MM.1S (cell line): ENCODE measurements at places on chromosomes 2 and 18.
A peak's percentile ranks its signal among the peaks of the same experiment; 100 is the strongest.

GRCh38 chr18:62279561-62279960, 45.5 kb upstream of the TNFRSF11A start:
- DNase-seq: no peak

- DNase-seq: no peak
Observed at GRCh38 chr2:35938838-35939237, 416.7 kb upstream of the CRIM1 start.

- no peak for DNase-seq
Observed at GRCh38 chr2:174729797-174730697, 34.2 kb downstream of the CHRNA1 start.

- no peak for DNase-seq
Observed at GRCh38 chr18:44723411-44723810, 42.7 kb downstream of the SETBP1 start.

DNA sequence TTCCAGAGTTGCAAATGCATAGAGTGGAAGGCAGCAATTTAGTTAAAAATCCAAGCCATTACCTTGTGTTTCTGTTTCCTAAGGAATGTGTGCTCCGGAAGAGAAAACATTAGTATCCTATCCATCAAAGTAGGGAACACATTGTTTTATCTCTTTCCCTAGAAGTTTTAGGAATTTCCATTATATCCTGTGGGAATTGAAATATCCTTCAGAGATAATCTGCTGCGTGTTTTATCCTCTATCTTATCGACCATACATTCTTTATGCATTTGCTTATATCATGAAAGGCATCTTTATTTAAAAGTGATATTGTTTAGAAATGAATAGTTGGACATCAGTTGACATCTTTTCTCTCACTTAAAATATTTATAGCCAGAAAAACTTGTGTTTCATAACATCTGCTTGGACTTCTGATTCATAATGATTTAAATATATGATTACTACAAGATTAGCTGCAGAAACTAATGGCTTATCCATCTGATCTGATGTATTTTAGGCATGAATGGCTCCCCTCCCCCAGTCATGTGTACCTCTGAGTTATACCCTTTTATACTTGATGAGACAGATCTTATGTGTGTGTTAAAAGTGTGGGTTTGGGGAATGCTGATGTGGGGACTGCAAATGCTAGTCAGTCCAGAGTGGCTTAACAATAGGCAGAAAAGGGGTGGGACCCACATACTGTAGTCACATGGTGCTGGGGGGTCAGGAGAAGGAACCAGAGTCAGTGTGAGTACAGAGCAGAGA, 136.2 kb upstream of the ARHGAP28 start:
- DNase-seq: no peak

DNA sequence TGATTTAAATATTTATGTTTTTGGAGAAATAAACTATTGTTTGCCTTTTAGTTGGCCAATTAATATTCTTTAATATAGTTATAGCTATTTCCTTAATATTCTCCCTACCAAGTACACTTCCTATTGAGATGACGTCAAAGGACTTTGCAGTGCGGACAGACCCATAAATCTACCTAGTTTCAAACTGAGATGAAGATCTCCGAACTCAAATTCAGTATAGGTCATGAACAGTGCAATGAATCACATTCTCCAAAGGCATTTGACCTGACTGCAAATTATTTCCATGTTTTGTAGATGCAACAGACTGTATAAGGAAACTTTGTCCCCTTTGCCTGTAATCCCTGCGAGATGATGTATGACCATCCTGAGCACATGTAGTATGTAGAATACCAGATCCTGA, 342.6 kb upstream of the FIGN start:
- no peak for DNase-seq

- DNase-seq: no peak
Observed at GRCh38 chr2:78676921-78677696, 348.4 kb upstream of the REG3G start.

- no peak for DNase-seq
Observed at GRCh38 chr2:241910604-241911520, 41.3 kb downstream of the RTP5 start.

- no peak for DNase-seq
Observed at GRCh38 chr2:216634370-216635148, 1.3 kb downstream of the IGFBP2 start.

DNA sequence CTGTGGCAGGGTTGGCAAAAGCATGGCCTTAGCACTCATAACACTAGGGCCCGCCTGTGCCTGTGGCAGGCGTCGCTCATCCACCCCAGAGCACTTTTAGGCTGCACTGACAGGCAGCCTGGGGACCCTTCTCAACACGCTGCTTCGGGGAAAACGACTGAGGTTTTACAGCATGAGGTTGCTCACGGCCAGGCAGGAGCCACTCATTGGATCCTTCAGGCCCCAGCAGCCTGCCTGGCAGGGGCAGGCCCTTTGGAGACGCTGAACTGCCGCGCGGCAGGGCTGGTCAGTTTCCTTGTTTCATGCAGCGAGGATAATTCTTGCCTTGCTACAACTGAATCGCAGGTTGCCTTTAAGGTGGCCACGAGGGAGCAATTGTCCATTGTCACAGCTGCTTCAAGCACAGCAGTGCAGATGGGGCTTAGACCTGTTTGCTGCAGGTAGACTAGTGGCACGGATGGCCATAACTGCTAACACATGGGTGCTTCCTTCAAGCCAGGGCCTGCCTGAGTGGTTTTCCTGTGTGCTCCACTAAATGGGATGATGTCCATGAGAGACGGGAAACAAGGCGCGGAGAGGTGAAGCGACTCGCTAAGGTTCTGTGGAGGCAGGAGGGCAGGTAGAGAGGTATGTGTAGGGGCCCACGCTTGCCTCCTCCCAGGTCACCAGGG, 49.9 kb upstream of the HS6ST1 start:
- no peak for DNase-seq

GRCh38 chr2:118669654-118670053, 177.8 kb downstream of the EN1 start:
- no peak for DNase-seq

DNA sequence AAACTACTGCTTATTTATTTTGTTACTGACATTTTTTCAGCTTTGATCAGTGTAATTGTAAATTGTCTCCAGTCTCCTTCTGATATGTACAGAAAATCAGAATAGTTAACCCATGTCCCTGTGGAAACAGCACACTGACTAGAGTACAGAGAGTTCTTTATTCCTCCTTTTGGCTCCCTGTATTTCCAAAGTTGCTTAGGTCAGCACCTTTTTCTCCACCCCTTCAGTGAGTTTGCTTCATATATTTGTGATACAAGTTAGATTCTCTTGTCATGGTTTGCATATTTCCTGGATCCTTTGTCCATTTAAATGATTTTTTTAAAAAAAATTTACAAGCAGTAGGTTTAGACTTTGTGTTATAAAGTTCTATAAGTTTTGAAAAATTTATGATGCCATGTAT, 2051.1 kb upstream of the LRRTM1 start:
- no peak for DNase-seq

- DNase-seq: no peak
Observed at GRCh38 chr18:74797577-74798151, 200.0 kb downstream of the ZNF407 start.

DNA sequence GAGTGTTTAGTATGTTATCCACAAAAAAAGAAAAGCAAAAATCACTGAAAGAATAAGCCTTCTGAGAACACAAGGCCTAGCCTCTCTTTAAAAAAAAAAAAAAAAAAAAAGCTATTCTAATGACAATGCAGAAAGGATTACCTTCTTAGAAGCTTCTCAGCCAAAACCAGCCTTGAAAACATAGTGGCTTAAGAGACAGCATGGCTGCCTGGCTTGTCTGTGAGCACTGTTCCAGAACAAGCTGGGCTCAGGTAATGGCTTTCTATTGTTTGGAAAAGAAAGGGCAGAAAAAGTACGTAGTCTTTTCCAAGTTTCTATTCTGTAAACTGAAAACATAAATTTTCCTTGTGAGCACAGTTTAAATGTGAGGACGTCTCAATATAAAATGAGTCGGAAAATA, 119.5 kb downstream of the MAP3K20 start:
- no peak for DNase-seq

DNA sequence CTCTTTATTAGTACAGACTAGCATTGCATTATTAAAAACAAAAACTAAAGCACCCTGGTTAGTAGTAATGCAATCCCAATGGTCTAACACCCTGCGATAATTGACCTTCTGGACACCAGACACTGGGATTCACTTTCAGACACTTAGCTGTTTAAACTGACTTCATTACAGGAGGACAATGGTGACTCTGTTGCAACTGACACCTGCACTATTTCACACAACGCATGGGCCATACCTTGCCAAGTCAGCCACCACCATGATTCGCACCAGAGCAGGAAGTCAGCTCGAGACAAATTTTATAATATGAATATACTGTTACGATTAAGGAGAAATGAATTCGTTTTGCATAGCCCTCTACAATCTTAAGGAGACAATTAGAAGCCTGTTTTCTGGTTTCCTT, 150.7 kb downstream of the MEIS1 start:
- DNase-seq: no peak

DNA sequence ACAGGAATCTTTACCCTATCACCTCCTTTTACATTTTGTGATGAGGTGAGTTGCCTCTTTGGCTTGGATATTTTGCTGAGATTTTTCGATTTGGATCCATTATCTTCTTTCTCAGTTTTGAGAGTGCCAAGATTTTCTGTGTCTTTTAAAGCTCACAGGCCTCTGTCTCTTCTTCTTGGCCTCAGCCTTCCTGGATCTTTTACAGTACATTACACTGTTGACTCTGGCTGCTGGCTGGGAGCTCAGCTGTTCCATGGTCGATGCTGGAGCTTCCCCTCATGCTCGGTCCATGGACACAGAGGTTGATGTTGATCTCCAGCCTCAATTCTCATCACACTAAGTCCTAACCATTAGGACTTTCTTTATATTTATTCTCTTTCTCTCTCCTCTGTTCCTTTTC, 332.8 kb upstream of the UBE2E3 start:
- DNase-seq: no peak

DNA sequence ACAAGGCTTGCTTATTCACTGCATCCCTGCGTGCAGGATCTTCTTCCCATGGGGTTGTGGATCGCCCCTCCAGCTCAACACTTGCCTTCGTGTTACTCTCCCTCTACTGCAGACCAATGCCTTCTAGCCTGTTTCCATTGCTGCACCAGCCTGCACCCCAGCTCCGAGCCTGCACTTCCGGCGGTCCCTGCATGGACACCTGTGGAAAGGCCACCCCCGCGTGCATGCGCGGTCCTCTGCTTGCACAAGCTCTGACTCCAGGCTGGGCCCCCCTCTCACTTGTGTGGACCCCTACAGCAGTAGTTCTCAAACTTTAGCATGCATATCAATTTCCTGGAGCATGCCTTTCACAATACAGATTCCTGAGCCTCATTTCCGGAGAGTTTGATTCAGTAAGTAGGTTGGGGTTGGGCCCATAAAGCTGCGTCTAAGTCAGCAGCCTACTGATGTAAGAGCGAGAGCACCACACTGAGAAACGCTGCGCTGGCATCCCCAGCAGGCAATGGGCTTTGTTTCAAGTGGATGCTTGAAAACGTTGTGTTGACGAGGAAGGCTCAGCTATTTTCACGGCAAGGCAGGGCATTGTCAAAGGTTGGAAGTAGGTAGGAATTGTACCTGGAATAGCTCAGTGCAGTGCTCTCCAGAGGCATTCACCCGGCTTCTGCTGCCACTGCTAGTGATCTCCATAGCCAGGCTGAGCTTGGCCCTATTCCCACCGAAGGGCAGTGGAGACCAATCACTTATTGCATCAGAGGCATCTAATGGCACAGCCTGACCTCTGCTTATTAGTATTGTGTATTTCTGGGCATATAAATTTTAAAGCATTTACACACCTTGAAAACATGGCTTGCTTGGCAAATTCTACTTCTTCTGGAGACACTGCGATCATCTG, 32.6 kb downstream of the CREG2 start:
- no peak for DNase-seq

DNA sequence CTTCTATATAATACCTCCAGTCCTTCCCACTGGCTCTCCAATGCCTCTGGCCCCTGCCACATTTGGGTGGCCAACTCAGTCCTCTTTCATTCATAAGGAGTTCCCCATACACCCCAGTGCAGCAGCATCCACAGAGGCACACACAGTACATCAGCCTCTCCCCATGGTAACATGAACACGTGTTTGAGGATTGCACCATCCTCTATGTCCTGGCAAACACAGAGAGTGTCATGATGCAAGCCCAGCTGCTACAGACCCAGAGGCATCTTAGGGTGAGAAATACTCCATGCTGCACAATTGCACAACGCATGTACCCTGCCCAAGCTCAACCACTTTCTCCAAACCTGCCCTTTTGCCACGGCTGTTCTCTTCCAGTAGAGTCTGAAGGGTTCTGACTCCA, 11.5 kb downstream of the IGFBP5 start:
- DNase-seq: no peak

DNA sequence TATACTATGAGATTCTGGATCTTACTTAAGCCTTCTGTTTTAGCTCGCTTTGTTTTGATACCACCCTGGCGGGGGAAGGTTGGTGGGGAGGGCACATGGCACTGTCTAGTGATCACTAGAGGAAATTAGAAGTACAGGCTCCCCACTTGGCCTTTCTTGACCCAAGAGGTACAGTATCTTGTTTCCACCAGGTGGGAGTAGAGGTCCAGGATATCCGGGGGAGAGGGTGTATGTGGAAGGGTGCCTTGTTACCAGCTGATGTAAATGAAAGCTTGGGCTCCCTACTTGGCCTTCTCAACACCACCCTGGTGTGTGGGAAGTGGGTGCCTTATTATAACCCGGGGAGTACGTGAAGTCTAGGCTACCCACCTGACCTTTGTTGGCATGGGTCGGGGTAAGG, 7.5 kb downstream of the GALNT1 start:
- DNase-seq: no peak

GRCh38 chr2:216485745-216486144, 12.9 kb upstream of the RPL37A start:
- no peak for DNase-seq

- DNase-seq: no peak
Observed at GRCh38 chr2:23041443-23041842, 343.5 kb upstream of the KLHL29 start.

DNA sequence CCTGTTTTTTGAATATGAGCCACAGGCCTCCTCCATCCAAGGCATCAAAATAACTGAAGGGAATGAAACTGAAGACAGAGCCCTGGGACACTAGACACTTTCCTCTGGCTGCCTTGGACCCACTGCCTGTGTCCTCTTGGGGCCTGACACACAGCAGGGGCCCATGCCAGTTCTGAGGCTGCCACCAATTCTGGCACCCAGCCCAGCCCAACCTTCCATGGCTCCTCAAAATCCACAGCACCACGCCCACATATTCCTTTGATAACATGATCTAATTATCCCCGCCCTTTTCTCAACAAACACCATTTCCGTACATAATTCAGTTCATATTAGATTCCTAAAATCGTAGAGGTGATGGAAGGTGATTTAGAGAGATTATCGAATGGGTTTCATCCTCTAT, 64.2 kb downstream of the EMX1 start:
- no peak for DNase-seq

DNA sequence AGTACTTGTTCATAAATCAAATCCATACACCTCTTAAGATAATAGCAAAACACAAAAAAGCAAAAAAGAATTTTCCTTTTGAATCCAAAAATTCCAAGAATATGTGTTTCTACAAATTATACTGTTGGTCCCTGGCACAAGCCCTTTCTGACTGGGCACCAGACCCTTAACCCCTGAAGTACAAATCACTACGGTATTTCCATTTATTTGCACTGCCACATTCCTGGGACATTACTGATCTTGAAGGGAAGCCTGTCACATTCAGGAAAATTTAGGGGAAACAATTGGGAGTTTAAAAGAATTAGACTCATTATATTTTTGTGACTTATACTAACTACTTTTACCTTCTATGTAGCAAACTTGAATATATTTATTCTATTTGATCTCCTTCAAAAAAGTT, 98.8 kb downstream of the ZNF521 start:
- no peak for DNase-seq

GRCh38 chr2:187008111-187008510, 159.1 kb upstream of the ZSWIM2 start:
- DNase-seq: peak; percentile 21
